ENCODE measurements at places on chromosomes 5 and 9. TPM values are rescaled to one million over a fixed set of nuclear protein-coding genes. Genes with fewer than 3 reads are reported as not detected.

DNA sequence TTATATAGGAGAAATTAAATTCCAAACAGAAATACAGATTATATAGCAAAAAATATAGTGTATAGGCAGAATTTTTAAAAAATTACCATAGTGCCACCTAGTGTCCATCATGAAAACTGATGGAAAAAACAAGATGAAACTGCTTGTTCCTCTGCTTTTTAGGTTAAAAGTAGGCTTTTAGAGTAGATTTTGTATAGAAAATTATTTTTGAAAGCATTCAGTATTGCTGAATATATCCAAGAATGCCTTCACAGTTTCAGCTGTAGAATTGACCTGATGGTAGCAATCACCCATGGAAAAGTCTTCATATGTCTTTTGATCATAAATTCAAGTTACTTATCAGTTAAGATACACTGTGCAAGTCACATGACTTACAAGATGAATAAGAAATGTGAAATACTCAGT is 19.7 kb downstream of the RIOK2 start:
- no peak for DNase-seq

GRCh38 chr5:131466171-131466766 is 168.8 kb downstream of the RAPGEF6 start:
- DNase-seq: no peak

DNA sequence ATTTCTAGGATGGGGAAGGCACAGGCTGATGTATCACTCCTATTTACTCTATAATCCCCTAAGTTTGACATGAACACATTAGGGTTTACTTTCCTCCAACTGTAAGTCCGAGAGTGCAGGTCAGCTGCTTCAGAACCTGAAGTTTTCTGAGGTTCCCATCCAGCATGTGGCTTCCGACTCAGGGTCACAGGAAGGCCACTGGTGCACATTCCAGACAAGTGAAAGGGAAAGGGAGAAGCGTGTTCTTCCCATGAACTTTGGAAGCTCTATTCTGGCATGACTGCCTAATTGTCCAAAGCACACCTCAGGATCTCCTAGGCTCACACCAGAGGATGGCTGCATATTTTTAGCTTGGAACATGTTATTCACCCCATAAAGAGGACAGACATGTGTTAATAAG is 602.6 kb downstream of the SEMA5A start:
- DNase-seq: no peak

DNA sequence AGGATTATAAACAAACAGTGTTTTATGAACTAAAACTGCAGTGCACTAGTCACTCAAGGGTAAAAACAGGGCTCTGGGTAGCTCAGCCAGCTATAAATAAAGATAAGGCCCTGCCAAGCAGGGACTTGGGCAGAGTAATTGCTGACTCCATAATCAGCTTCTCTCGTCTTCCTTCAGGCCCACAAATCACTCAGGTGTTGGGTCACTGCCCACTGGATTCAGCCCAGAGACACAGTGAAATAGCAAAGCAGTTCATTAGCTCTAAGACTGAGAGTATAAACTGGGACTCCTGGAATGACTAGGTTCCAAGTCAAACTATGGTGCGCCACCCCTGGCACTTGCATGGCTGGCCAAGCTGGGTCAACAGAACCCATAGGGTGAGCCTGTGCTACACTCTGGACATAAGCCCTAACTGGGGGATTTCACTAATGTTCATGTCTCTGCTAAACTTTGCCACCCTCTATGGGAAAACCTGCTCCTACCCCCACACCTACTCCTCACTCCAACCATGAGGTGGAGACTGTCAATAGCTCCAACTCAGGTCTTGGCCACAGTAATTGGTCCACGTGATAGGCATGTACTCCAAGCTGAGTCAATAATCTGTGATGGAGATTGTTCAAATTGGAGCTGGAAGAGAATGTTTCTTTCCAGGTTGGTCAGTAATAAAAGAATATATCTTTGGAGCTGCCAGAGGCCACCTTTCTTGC is 158.5 kb downstream of the SLIT3 start:
- DNase-seq: no peak

DNA sequence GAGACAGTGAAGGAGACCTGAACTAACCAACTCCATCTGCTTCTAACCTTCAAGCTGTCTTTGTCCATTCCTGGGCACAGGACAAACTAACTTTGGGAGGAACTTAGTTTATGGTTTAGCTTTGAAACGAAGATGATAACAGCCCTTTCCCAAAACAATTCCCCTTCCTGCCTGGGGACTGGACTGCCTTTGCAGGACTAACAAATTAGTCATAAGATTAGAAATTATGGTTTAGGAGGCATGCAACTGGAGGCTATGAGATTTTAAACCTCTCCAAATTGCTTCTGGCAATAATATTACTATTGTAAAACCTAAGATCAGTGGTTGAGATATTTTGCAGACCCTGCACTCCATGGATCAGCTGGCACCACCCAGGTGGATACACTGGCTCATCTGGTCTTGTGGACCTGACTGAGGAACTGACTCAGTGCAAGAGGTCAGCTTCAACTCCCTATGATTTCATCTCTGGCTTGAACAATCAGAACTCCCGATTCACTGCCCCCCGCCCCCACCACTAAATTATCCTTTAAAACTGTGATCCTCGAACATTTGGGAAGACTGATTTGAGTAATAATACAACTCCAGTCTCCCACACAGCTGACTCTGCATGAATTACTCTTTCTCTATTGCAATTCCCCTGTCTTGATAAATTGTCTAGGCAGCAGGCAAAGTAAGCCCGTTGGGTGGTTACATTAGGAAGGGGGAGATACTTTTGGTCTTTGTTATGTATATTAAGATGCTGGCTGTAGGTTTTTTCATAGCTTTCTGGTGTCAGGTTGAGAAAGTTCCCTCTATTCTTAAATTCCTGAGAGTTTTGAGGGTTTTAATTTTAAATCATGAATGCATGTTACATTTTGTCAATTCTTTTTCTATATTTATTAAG is 213.3 kb downstream of the TSSK1B start:
- DNase-seq: no peak

DNA sequence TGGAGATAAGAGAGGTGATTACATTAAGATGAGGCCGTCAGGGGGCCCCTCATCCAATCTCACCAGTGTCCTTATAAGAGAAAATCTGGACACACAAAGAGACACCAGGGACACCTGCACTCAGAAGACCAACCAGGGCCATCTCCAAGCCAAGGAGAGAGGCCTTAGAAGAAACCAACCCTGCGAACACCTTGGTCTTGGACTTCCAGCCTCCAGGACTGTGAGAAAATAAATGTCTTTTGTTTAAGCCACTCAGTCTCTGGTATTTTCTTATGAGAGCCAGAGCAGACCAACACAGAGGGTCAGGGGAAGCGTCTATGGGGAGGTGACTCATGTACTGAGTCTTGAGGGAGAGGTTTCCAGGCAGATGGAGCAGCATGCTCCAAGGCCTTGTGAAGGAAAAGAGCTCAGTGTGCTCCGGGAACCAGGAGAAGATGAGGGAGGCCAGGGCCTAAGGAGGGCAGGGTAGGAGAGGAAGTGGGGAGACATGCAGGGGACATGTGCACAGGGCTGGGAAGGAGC is 5.4 kb downstream of the PHYKPL start:
- peak; percentile 33 for DNase-seq

- no peak for DNase-seq
Measured at GRCh38 chr9:116491659-116492058, 195.4 kb upstream of the TRIM32 start.

GRCh38 chr9:114483499-114483898 is 21.8 kb downstream of the WHRN start:
- no peak for DNase-seq

GRCh38 chr9:34419716-34420504 is 38.5 kb downstream of the FAM219A start:
- no peak for DNase-seq

DNA sequence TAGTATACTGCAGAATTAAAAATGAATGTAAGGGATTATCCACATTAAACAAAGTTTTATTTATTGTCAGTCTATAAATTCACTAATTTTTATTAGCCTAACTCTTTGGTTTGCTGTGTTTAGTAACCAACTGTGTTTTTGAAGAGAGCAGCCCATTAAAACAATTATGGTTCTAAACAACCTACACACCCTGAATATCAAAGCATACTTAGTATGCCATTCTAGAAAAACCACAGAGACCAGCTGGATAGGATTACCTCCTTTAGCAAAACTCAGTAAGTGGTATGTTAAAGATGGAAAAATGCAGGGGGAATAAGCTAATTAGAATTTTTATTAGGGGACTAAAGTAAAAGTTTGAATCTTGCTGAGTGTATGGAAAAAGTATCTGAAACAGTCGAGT is 1981.7 kb upstream of the NUDT12 start:
- no peak for DNase-seq

- DNase-seq: no peak
Measured at GRCh38 chr5:139662617-139663016, 14.5 kb downstream of the CXXC5 start.

GRCh38 chr9:26034786-26035185 is 356.5 kb upstream of the TUSC1 start:
- no peak for DNase-seq

OR1N1 gene
- not detected for polyA plus RNA-seq

GPR151 gene
- polyA plus RNA-seq: 0.04 TPM

FOXD4 gene
- polyA plus RNA-seq: 0.42 TPM

CRB2 gene
- polyA plus RNA-seq: 2.3 TPM

PGM5 gene
- polyA plus RNA-seq: 26.4 TPM
